Cortex of kidney (tissue), 1 donor: ENCODE measurements at places on chromosomes 11 and 22.

DNA sequence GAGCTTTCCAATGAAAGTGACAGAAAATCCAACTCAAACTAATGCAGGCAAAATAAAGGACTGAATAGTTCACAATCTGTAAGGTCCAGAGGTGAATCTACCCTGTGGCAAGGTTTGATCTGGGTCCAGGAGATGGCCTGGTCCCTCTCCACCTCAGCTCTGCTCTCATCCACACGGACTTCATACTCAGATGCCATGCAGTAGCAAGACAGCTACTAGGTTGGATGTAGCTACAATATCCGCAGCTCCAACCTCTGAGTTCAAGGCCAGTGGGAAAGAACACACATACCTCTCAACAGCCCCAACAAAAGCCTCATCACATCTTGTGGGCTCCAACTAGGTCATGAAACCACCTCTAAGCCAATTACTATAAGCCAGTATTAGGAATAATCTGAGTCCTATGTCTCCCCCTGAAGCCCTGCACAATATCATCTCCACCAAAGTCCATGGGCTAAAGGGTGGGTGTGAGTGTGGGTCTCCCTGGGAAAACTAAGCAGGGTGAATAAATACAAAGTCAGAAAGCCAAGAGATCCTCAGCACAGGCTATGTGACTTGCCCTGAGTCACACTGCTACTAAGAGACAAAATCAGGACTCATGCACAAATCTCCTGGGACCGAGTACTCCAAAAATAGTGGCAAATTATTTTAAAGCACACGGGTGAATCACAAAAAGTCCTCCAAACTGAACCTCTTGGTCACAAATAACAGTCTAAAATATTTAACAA is 78.8 kb downstream of the LARGE1 start:
- no peak for DNase-seq

DNA sequence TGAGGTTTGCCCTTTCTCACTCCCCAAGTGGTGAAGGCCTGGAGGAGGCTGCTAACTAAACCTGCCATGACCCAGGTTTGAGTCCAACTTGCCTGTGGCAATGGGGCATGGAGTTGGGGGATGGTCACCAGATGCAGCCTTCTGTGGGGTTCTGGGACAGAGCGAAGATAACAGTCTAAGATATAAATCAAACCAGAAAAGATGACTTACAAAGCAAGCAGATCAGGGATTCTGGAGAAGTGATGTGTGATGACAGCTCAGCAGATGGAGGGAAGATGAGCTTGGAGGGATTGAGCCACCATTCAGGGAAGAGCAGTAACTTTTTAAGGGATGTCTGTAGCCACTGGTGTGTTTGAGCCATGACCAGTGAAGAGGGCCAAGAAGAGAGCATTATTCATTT is 63.6 kb downstream of the MTNR1B start:
- no peak for DNase-seq

GRCh38 chr11:45518141-45518832 is 147.1 kb downstream of the CHST1 start:
- no peak for DNase-seq

GRCh38 chr11:117816846-117817367 is 7.6 kb downstream of the FXYD2 start:
- no peak for DNase-seq
